ENCODE measurements at places on chromosomes 5 and 9.

DNA sequence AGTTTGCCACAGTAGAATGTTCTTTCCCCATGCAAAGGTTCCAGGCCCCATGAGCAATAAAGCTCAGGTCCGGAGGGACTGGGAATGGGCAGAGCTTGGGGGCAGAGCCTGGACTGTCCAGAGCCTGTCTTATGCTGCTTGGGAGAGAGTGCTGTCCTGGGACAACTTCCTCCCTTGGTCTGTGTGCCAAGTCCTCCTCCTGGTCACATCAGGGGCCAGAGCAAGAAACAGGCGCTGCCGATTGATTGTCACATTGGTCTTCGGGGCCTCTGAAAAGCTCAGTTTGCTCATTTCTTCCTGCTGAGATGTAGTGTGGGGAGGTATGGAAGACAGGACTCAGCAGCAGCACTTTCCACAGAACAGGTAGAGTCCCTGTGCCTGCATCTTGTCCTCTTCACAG lies 54.0 kb upstream of the FCN1 start:
- DNase-seq: no peak

- DNase-seq: no peak
Observed at GRCh38 chr9:105072476-105072875, 144.5 kb upstream of the ABCA1 start.

GRCh38 chr9:71975833-71976232 lies 64.4 kb downstream of the C9orf85 start:
- DNase-seq: no peak

- no peak for DNase-seq
Observed at GRCh38 chr5:128498844-128499455, 39.1 kb downstream of the FBN2 start.

GRCh38 chr9:92291577-92291976 lies 1.9 kb downstream of the IARS1 start:
- DNase-seq: no peak

- no peak for DNase-seq
Observed at GRCh38 chr9:101923451-101923850, 185.0 kb upstream of the GRIN3A start.

DNA sequence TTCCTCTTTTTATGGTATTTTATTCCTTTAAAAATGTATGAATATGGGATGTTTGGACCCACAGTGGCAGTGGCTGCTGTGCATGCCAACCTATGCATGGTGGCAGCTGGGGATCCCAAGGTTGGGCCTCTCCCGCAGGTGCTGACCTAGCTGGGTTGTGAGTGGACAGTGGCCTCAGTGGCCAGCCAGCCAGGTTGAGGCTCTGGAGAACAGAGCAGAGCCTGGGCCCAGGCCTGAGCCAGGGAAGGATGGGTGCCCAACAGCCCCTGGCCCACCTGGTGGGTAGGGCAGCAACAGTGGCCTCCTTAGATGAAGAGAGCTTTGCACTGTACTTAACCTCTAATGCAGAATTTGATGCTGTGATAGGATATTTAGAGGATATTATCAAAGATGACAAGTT lies 624.8 kb downstream of the CHSY3 start:
- DNase-seq: no peak

- no peak for DNase-seq
Observed at GRCh38 chr5:116358911-116359418, 215.7 kb downstream of the SEMA6A start.

- no peak for DNase-seq
Observed at GRCh38 chr5:167305591-167306213, 985.7 kb upstream of the WWC1 start.

- DNase-seq: no peak
Observed at GRCh38 chr5:90518661-90519060, 10.7 kb downstream of the LYSMD3 start.

GRCh38 chr5:143494162-143494561 lies 90.7 kb upstream of the NR3C1 start:
- DNase-seq: no peak

DNA sequence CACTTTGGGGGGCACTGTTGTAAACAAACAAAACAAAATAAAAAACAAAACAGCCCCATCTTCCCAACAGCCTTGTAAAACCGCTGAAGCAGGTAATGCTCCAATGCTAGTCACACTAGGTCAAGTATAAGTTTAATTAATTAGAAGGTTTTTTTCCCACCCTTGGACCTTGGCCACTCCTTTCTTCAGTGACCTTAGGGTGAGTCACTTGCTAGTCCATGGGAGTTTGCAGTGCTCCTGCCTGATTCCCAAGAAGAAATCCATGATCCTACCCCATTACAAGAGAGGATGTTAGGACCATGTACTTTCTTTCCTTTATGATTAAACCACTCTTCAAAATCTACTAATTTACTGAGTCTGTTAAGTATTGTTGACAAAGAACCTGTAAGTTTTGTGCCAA lies 192.2 kb upstream of the CDKN2B start:
- no peak for DNase-seq

GRCh38 chr9:133374612-133375115 lies 1.2 kb downstream of the SURF4 start:
- no peak for DNase-seq

DNA sequence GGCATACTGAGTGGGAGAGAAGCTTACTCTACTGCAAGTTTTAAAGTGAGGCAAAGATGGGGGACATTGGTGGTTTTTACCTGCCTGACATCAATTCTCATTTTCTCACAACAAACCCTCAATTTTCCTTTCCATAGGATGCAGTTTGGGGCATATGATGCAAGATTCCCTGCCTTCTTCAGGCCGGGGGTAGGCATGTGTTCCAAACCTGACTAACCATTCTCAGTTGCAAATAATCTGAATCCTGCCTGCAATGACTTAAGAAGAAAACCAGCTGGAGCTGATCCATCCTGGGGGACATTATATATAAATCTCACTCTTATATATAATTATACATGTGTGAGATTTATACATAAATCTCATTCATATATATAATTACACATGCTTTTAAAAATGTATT lies 223.6 kb upstream of the EFNA5 start:
- no peak for DNase-seq

GRCh38 chr5:96159043-96159442 lies 197.4 kb upstream of the ELL2 start:
- no peak for DNase-seq

DNA sequence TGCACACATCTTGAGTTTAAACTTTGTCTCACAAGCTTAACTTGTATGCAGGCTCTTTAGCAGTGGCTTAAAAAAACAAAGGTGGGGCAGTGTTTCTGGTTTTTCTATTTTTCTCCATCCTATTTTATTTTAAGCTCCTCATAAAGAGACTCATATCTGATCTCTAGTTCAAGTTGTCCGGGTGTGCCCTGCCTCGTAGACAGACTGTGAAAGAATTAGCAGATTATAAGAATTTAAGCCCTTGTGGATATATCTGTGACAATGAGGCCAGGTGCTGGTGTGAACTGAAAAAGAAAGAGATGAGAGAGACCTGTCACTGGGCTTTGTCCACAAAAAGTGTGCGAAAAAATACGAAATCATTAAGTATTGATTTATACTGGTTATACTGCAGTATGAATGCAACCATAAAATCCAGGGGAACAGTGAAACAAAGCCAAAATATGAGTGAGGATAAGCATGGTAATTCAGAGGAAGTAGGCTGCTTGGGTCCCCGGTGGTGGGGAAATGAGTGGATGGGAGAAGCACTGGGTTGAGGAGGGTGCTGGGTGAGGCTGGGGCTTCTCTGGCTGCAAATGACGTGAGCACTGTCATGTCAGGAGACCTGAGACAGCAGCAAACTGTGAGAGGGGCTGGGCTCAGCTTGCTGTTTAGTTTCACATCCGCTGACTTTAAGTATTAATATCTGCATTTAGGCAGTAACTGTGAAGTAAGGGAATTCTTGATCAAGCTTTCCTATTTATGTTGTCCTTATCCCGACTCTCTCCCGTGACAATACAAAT lies 179.7 kb upstream of the ANKRD55 start:
- no peak for DNase-seq

- no peak for DNase-seq
Observed at GRCh38 chr9:134625361-134626068, 16.1 kb upstream of the COL5A1 start.

DNA sequence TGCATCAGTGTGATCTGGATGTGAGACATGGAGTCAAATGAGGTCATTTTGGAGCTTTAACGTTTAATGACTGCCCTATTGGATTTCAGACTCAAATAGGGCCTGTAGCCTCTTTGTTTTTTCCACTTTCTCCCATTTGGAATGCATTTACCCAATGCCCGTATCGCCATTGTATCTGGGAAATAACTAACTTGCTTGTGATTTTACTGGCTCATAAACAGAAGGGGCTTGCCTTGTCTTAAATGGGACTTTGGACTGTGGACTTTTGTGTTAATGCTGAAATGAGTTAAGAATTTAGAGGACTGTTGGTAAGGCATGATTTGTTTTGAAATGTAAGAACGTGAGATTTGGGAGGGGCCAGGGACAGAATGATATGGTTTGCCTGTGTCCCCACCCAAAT lies 494.6 kb downstream of the CHSY3 start:
- DNase-seq: no peak

DNA sequence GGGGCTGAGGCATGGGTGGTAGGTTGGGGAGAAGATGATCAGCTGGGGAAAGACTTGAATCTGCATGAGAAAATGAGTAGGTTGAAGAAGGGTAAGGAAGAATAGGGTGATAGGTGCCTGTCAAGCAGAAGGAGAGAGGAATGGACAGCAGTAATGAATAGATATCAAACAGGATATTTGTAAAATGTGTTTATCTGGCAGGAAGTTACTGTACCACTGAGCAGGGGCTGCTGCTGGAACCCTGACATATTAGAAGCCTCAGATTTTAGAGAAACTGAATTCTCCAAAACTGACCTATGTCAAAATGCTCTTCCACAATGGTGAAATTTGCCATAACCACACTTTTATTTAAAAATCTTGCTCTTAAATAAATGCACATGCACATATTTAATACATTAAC lies 41.0 kb downstream of the CCDC192 start:
- DNase-seq: no peak

DNA sequence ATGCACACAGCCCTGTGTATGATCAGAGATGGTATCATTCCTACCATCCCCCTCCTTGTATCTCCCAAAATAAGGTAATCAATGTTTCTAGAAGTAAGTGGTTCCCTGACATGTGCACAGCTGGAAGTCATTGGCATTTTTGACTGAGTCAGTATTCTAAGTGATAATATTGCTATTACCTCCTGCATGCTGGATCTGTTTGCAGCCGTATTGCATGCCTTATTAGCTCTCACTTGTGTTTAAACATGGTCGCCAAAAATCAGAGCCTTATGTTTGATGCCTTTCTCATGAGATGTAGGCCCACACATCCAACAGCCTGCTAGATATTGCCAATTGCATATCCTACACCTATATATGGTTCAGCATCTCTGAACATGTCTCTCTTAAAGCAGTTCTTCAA lies 254.3 kb downstream of the CDH12 start:
- no peak for DNase-seq

- DNase-seq: no peak
Observed at GRCh38 chr5:9502050-9502834, 43.6 kb downstream of the SEMA5A start.

DNA sequence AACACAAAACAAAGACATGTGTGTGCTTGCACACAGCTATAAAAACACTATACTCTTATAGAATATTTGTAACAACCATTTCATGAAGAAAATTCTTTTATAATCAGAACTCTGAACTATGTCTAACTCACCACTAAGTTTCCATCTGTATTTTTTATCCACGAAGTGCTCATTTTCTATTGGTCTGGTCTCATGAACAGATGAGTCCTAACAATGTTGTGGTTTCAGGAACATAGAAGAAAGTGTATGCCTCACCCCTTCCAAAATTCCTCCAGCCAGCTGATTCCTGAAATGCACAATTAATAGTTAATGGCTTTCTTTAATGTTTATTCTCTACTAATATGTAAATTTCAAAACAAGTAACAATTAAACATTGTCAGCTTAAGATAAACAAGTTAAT lies 325.3 kb upstream of the GRAMD2B start:
- DNase-seq: no peak

GRCh38 chr5:32378966-32379365 lies 65.6 kb downstream of the ZFR start:
- no peak for DNase-seq

- no peak for DNase-seq
Observed at GRCh38 chr5:151483176-151483575, 35.8 kb downstream of the SLC36A1 start.

- DNase-seq: no peak
Observed at GRCh38 chr5:11946317-11946716, 42.1 kb upstream of the CTNND2 start.

GRCh38 chr5:41921874-41922273 lies 3.2 kb upstream of the FBXO4 start:
- no peak for DNase-seq

DNA sequence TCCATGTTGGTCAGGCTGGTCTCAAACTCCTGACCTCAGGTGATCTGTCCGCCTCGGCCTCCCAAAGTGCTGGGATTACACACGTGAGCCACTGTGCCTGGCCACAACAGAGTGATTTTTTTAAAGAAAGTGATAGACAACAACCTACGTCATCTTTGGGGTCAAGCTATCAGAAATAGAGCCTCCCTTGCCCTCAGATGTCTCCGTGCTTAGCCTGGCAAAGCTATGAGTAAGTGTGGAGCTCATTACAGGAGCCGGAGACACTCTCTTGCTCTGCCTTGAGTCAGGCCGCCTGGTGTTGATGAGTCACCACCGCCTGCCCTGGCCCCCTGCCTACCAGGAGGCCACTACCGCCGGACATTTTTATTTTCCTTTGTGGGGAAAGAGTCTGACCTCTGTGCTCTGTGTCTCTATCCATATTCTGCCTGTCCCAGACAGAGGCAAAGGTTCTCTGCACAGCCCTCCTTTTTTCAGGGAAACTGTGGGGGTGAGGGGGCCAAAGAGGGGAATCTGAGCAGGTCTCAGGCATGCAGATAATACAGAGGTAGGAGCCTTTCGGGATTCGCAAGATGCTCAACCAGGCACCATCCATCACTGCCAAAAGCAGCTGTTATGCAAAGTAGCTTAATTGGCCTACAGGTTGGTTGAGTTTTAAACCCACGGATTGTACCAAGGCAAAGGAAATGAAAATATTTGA lies 123.7 kb upstream of the CPEB4 start:
- no peak for DNase-seq

DNA sequence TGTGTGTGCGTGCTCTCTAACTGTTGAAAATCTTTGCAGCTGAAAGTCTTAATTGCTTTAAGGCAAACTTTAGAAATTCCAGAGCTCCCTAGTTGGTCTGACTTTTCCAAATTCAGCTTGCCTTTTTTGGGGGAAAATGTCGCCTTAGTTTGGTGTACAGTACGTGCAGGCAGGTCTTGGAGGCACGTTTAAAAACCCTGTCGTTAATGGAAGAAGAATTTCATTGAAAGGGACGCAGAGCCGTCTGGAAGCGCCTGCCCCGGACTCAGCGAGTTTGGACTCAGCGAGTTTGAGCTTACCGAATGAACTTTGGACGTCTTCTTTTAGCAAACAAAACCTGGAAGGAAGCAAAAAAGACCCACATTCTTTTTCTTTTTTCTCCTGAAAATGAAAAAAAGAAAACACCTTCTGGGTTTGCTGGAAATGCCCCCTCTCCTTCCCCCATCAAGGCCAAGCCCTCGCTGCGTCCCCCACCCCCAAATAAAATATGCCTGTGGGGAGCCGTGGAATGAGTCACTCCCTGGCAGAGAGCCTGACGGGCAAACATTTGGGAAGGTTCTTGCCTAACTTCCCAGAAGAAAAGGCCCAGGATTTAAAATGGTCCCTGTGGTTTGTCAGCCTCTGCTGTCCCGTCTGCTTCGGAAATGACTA lies 1.5 kb downstream of the NEK6 start:
- DNase-seq: no peak
